ENCODE measurements at places on chromosomes 2 and 18.

DNA sequence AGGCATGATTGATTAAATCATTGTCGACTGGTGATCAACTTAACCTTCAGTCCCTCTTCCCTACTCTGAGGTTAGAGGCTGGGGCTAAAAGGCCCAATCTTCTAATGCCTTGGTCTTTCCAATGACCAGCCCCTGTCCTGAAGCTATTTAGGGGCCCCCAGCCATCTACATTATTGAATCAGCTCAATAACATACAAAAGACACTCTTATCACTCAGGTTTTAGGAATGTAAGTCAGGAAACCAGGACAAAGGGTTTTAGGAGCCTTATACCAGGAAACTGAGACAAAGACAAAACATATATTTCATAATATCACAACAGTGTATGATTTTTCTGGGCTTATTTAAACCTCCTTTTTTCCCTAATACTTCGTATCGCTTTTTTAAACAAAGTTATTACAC is 198.6 kb downstream of the RNF152 start:
- no peaks in the 10 kb centered on the region for H3K27me3 ChIP-seq
- H3K4me3 ChIP-seq: no peak overlapping the region
- H3K36me3 ChIP-seq: no peaks in the 10 kb centered on the region
- H3K27ac ChIP-seq: no peak overlapping the region

DNA sequence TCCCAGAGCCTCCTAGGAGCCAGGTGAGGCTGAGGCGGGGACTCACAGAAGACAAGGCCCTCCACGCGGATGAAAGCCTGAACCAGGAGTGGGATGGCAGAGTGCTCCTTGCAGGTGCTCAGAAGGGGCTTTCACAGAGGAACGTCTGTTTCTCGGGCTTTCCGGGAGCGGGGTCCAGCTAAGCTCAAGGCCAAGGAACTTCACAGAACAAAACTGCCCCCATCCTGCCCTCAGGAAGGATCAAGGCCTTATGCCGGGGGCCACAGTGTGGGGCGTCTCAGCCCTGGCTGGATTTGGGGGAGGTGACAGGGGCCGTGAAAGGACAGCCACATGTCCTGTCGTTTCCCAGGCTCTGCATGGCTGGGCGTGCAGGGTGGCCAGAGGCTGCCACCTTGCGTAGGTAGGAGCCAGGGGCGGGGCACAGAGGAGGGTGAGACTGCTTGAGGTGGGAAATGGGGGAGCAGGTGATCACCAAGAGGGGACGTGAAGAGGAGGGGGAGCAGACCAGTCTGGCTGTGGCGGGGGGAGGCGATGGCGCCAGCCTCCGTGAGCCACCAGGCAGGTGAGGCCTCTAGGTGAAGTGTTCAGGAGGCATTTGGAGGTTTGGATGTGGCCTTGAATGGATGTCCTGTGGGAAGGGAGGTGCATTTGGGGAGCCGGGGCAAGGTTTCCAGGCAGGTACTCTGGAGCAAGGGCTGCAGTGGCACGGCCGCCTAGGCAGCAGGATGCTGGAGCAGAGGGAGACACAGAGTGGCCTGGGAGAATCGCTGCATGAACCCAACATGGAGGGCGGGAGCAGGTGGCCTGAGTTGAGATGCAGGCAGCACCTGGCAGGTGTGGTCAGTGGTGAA is 79.1 kb downstream of the TWIST2 start:
- peaks cover 39% of the 10 kb centered on the region for H3K27me3 ChIP-seq
- no peaks in the 10 kb centered on the region for H3K36me3 ChIP-seq
- H3K4me3 ChIP-seq: no peak overlapping the region
- DNase-seq: no peak
- H3K27ac ChIP-seq: no peak overlapping the region

DNA sequence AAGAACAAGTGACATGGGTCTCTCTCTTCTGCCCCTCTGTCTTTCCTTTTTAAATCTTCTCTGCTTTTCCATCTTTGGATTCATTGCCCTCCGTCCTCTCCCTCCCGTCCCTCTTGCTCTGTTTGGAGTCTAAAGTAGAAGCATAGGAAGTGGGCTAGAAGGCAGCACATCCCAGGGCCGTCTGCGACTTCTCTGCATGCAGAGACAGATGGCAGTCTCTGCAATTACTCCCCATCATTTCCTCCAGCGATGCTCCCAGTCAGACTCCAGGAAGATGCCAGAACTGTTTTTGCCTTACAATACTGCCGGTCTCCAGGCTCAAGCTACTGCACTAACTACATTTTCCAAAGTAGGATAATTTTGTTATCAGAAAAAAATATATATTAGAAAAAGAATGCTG is 35.2 kb upstream of the LPIN2 start:
- H3K27ac ChIP-seq: no peak overlapping the region
- no peaks in the 10 kb centered on the region for H3K36me3 ChIP-seq
- no peaks in the 10 kb centered on the region for H3K27me3 ChIP-seq
- H3K4me1 ChIP-seq: no peaks in the 10 kb centered on the region
- DNase-seq: no peak

DNA sequence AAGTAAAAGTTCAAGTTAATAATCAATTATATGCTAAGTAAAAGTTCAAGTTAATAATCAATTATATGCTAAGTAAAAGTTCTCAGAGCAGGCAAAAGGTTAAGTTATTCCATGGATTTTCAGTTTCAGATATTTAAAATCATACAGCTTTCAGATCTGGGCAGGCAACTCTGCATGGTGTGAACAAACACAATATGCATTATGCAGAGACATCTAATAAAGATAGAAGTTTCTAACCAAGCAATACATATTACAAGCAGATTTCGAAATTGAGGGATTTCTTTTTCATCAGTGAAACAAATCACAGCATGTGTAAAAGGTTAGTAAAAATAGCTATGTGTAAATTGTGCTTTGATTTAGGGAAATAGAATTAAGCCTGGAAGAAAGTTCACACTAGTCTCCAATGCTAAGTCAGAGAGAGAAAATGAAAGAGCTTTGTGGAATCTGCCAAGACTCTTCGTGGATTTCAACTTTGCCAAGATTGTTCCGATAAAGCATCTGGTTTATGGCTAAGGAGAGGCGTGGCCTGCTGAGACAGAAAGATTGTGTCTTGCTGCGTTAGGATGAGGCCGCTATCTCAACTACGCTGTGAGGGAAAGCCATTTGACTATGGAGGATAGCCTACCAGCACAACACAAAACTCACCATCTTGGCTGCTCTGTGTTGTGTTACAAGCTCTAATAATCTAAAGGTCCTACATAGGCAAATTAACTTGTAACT is 60.1 kb upstream of the SLC16A14 start:
- H3K27ac ChIP-seq: no peak overlapping the region
- H3K36me3 ChIP-seq: no peaks in the 10 kb centered on the region
- H3K27me3 ChIP-seq: no peaks in the 10 kb centered on the region
- H3K4me1 ChIP-seq: no peaks in the 10 kb centered on the region
- DNase-seq: no peak

DNA sequence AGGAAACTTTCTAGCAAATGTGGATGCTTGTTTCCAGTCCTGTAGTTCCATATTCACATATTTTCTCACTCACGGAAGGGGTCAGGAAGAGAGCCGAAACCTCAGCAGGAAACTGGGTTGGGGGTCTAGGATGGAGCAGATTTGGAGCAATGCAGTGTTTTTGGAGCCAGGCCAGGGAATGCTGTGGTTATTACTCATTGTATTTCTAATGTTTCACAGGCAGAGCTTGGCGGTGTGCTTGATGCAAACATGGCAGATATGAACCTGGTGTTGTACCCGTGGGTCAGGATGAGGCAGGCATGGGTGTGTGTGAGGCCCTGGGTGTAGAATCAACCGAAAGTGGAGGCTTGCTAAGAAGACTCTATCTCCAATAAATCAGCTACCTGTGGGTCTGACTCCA is 34.6 kb upstream of the ACKR3 start:
- no peak for DNase-seq
- no peaks in the 10 kb centered on the region for H3K36me3 ChIP-seq
- H3K27me3 ChIP-seq: no peaks in the 10 kb centered on the region

GRCh38 chr2:62586981-62587380 is 81.0 kb upstream of the TMEM17 start:
- no peak overlapping the region for H3K4me3 ChIP-seq
- DNase-seq: no peak
- H3K4me1 ChIP-seq: no peaks in the 10 kb centered on the region
- H3K36me3 ChIP-seq: no peaks in the 10 kb centered on the region
- no peak overlapping the region for H3K27ac ChIP-seq

DNA sequence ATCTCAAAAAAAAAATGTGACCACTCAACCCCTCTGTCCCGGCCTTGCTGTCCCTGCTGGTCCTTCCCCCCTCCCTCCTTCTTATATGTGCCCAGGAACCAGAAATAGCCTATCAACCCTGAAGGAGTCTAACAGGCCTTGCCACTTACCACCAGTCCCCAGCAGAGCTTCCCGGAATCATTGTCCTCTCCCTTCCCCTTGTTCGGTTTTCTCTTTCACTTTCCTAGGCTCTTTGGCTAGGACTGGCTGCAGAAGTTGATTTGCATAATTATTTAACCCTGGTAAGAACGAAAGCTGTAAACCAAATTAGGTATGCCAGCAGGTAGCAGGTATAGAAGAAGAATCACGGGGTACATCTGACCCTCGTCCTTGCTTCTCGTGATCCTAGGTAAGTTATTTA is 72.6 kb upstream of the ZNF532 start:
- H3K27me3 ChIP-seq: peaks cover 3% of the 10 kb centered on the region
- no peaks in the 10 kb centered on the region for H3K36me3 ChIP-seq
- no peak for DNase-seq
- H3K4me3 ChIP-seq: no peak overlapping the region
- no peaks in the 10 kb centered on the region for H3K4me1 ChIP-seq
- no peak overlapping the region for H3K27ac ChIP-seq

DNA sequence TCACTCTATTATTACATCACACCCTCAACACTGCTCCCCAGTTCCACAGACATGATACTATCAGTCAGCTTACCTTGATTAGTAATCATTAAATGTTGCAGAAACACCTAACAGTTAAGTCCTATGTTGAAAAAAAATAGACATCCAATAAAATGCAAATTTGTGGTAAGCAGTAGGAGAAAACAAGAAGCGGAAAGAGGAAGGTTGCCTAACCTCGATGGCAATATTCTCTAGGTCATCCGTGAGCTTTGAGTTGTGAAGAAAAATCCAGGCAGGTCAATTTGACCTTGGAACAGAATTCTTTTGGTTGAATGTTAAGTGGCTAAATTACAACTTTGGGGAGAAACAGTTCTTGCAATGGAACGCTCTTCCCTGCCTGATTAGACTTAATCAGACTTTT is 264.4 kb downstream of the AFF3 start:
- H3K36me3 ChIP-seq: no peaks in the 10 kb centered on the region
- H3K4me1 ChIP-seq: no peaks in the 10 kb centered on the region
- no peak overlapping the region for H3K4me3 ChIP-seq

DNA sequence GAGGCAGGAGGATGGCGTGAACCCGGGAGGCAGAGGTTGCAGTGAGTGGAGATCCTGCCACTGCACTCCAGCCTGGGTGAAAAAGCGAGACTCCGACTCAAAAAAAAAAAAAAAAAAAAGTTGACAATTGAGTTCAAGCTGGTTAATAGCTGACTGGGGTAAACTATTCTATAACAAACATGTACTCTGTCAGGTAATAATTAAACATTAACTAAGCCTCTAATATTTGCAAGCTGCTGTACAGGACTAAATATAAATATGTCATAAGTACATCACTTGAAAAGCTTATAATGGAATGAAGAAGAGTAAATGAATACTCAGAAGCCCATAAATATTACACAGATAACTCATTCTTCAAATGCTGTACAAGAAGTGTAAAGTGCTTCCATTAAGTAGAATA is 190.4 kb upstream of the CRIM1 start:
- H3K36me3 ChIP-seq: no peaks in the 10 kb centered on the region
- no peaks in the 10 kb centered on the region for H3K4me1 ChIP-seq
- H3K27ac ChIP-seq: no peak overlapping the region
